Neural progenitor cell (in vitro differentiated cells): ENCODE measurements at places on chromosomes 3 and 15. TPM values are rescaled to one million over a fixed set of nuclear protein-coding genes. Genes with fewer than 3 reads are reported as not detected.
A peak's percentile ranks its signal among the peaks of the same experiment; 100 is the strongest.

- peak overlapping the region; percentile 80 for H3K4me3 ChIP-seq
- H3K36me3 ChIP-seq, result peaks cover 7% of the 10 kb centered on the region
- H3K4me1 ChIP-seq, result peaks cover 17% of the 10 kb centered on the region
Measured at GRCh38 chr3:183449791-183450190, 21.4 kb upstream of the MCF2L2 start.

The ZCWPW2 gene
- total RNA-seq, result 0.60 and 0.87 TPM in 2 replicates

DNA sequence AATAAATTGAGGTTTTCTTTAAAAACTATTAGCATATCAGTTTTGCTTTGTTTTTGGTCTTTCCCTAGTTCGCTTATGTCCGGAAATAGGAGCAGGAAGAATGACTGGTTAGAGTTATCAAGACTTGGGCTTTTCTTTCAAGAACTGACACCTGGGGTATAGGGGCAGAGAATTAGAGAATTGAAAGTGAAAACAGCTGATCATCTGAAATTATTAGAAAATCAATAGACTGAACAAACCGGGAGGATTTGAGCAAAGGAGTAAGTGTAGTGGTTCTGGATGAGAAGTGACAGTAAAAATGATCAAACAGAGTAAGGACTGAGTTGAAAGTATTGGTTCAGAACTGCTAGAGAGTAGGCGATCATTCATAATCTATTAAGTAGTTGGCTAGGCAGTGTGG lies 6.0 kb downstream of the MINDY2 start:
- no peaks in the 10 kb centered on the region for H3K27me3 ChIP-seq
- no peaks in the 10 kb centered on the region for H3K36me3 ChIP-seq
- DNase-seq, result no peak

The GHRL gene
- not detected in 2 replicates for total RNA-seq
